NCI-H2081 (cell line): ENCODE measurements at places on chromosomes 13 and 19.

- DNase-seq = no peak
Measured at GRCh38 chr13:59835569-59835968, 328.2 kb downstream of the DIAPH3 start.

DNA sequence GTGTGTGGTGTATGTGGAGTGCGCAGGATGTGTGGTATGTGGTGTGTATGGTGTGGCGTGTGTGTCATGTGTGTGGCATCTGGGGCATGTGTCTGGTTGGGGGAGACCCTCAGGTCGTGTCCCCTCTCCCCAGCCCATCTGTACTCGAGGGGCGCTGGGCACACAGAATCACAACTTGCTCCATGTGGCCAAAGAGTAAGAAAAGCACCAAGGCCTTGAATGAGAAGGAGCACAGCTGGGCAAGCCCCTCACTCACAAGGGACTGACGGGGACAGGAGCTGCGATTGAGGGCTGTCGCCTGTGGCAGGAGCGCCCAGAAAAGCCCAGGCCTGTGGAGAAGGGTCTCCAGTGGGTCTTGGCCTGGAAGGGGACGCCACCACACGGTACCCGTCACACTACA is 62.8 kb downstream of the PEPD start:
- DNase-seq = no peak

DNA sequence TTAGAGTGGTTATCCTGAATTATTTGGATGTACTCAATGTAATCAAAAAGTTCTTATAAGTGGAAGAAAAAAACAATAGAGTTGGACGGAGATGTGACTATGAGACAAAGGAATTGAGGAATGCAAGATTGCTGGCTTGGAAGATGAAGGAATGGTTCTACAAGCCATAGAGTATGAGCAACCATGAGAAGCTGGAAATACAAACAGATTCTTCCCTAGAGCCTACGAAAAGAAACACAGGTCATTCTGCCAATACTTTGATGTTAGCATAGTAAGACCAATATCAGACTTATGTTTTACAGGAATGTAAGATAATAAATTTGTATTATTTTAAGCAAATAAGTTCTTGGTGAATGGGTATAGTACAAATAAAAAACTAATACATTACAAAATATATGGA is 249.2 kb downstream of the DIAPH3 start:
- no peak for DNase-seq

GRCh38 chr13:20667857-20668437 is 35.6 kb upstream of the IL17D start:
- no peak for DNase-seq

GRCh38 chr13:48220592-48220980 is 12.4 kb upstream of the ITM2B start:
- no peak for DNase-seq

GRCh38 chr19:49850221-49850486 is 805 bp upstream of the PTOV1 start:
- no peak for DNase-seq

DNA sequence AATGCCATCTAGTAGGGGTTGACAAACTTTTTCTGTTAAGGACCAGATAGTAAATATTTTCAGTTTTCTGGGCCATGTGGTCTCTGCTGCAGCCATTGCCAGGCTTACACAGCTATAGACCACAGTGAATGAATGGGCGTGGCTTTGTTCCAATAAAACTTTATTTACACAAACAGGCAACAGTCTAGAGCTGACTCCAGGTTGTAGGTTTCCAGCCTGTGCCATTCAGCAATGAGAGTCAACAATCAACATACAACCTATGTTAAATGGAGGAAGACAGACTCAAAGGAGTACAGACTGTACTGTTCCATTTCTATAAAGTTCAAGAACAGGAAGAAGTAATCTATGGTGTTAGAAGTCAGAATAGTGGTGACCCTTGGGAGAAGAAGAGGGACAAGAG is 15.2 kb upstream of the IZUMO2 start:
- DNase-seq = no peak

- DNase-seq = peak; percentile 44
Measured at GRCh38 chr13:104270731-104271130, 1204.5 kb upstream of the SLC10A2 start.

DNA sequence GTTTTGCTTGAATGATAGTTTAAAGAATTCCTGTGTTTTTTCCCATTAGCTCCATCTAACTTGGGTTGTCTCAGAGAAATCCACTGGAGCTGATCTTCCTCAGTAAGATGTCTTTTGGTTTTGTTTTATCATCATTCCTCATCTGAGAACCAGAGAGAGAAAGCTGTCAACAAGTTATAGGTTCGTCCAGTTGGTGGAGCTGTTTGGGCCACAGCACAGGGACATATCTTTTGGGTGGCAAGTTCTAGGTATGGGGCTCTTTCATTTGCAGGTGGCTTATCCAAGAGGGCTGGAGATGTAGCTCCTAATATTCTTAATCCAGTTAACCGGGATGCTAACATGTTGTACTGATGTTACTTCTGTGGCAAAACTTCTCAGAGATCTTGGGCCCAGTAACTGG is 174.2 kb downstream of the KCNRG start:
- DNase-seq = no peak

- no peak for DNase-seq
Measured at GRCh38 chr13:76214001-76214400, 577.9 kb downstream of the LMO7 start.

- DNase-seq = peak; percentile 12
Measured at GRCh38 chr19:3544742-3545668, 6.0 kb downstream of the TEKTIP1 start.

DNA sequence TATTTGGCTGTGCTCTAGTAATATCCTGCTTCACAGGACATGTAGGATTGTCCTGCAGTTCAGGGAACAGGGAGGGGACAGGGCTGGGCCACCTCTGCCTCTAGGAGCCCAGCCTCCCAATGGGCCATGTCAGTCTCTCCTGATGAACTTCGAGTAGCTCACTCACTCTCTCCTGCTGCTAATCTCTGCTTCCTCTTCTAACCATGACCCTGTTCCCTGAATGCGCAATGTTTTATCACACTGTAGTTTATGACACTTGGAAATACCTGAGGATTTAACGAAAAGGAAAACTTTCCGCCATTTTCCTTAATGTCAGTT is 9.2 kb downstream of the PARP4 start:
- DNase-seq = no peak

DNA sequence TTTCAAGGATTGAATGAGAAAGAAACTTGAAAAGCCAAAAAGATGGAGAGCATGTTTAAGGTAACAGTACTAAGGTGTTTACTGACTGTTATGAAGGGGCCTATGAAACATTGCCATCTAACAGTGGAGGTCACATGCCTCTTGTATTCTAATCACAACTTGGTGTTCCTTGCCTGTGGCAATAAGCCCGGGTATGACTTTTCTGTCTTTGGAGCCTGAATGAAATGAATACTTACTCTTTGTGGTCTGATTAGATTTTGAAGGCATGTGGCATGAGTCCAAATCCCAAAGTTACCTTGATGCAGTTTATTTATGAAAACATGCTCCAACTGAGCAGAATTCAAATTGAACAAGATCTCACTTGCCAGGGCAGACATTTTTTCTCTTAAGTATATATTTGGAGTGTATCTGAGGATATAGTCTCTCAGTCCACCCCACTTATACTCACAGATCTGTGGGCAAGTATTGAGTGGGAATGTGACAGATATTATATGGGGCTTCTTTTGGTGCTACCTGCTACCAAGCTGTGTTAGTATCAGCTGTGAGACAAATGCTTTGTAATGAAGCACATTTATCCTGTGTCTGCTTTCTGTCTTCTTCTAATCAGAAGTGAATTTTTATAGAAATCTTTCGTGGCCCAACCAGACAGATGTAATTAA is 67.5 kb downstream of the B3GLCT start:
- DNase-seq = no peak

DNA sequence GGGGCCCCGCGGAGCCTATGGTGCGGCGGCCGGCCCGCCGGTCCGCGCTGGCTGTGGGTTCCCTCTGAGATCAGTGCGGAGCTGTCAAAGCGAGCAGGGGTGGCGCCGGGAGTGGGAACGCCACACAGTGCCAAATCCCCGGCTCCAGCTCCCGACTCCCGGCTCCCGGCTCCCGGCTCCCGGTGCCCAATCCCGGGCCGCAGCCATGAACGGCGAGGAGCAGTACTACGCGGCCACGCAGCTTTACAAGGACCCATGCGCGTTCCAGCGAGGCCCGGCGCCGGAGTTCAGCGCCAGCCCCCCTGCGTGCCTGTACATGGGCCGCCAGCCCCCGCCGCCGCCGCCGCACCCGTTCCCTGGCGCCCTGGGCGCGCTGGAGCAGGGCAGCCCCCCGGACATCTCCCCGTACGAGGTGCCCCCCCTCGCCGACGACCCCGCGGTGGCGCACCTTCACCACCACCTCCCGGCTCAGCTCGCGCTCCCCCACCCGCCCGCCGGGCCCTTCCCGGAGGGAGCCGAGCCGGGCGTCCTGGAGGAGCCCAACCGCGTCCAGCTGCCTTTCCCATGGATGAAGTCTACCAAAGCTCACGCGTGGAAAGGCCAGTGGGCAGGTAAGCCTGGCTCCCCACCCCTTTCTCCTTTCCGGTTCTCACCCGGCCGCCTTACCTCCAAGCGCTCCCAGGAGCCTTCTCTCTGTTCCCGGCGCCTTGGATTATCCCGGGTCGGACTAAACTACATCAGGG is at the start of gene PDX1:
Gene PDX1 (plus strand): TSS at position 67 of the 743 bp plus-strand sequence. CDS start 139 bp downstream, at position 206.
- no peak for DNase-seq

GRCh38 chr13:61531383-61532065 is 115.9 kb upstream of the PCDH20 start:
- DNase-seq = no peak

DNA sequence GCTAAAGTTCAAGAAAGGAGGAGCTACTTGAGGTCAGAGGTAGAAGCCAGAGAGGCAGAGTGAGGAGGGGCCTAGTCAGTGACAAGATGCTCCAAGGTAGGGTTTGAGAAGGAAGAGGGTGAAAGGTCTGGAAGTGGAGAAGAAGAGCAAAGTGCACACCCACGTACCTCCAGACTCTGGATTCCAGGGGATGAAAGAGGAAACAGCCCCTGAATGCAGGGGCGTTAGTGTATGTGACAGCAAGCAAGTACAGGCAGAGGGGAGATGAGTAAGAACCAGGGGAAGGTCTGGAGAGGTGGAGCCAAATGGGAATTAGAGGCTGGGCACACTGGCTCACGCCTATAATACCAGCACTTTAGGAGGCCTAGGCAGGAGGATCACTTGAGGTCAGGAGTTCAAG is 8.7 kb downstream of the RPS28 start:
- DNase-seq = no peak

GRCh38 chr19:2761309-2761677 is 21.5 kb upstream of the SLC39A3 start:
- DNase-seq = no peak

DNA sequence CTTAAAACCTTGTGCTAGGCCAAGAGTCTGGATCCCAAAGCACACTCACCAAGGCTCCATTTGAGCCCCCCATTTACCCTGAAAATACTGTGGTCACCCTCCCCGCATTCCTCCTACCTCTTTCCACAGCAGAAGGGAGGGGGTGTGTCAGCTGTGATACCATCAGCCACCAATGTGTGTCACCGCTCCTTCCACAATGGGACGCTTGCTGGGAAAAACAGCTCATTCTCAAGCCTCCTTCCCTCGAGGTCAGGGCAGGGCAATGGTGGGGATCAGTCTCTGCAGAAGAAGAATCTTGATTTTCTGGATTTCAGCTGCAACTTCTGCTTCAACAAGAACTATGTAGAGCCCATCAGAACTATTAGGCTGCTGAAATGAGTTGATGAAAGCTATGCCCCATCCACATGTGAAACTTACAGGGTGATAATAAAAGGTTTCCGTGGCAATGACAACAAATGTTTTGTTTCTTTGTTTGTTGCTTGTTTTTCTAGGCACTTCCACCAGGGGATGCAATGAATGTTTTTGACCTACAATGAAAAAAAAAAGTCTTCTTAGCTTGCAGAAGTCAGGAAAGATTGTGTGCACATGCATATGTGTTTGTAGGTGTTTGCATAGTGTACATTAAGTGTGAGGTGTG is 26.4 kb upstream of the ZNF507 start:
- no peak for DNase-seq

- no peak for DNase-seq
Measured at GRCh38 chr19:16878181-16878965, 10.4 kb upstream of the F2RL3 start.

DNA sequence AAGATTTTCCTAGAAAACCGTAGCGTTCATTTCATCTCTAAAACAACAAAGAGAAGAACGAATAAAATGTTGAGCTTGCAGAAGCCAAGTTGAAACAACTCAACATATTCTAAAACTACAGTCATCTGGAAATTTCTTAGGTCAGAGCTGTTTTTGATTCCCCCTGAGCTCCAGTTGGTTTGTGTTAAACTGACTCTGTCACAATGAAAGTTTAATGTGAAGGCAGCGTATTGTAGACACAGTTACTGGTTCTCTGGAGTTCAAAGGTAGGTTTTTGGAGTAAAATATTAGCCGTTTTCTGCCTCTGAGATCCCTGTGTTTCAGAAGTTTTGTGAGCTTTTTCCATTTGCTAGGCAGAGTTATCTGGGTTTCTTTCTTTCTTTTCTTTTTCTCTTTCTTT is 2.2 kb downstream of the ARHGEF7 start:
- no peak for DNase-seq

- DNase-seq = no peak
Measured at GRCh38 chr13:40475617-40476016, 190.8 kb downstream of the FOXO1 start.

DNA sequence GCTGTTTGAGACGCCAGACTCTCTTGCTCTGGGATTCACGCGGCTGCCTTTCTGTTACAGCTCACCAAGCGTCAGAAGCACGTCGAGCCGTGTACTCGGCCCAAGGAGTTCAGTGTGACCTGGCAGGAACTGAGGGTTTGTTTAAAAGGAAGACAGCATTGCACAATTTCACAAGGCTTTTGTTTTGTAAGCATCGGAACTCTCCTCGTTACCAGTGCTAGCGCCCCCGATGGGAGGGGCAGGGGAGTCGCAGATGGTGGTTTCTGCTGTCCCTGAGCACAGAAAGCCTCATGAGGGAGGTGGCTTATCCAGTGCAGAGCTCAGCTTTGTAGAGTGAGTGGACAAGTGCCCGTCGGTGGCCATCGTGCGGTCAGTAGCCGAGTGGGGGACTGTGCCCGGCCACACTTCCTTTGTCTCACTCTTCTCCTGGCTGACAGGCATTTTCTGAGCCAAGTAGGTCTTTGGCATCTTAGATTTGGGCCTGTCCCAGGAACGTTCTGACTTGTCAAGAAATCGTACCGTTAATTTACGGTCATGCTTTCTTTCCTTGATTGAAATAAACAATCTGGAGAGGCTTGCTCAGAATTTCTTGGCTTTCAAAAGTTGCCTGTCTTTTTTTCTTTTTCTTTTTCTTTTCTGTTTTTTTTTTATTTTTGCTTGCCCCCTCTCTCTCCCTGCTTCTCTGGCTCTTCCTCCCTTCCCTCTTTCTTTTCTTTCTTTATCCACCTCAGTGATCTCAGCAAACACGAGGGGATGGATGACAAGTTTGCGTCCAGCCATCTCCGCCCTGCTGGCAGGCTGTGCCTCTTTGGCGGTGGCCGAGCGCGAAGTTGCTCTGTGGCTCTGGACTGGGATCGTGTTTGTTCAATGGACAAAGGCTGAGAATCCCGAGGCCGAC is 7.7 kb downstream of the KDM4B start:
- no peak for DNase-seq

- DNase-seq = no peak
Measured at GRCh38 chr19:12034198-12034597, 1.3 kb downstream of the ZNF433 start.

- no peak for DNase-seq
Measured at GRCh38 chr13:43150369-43151207, 127.2 kb downstream of the DNAJC15 start.
